MM.1S (cell line): ENCODE measurements at places on chromosomes 3 and 15.

DNA sequence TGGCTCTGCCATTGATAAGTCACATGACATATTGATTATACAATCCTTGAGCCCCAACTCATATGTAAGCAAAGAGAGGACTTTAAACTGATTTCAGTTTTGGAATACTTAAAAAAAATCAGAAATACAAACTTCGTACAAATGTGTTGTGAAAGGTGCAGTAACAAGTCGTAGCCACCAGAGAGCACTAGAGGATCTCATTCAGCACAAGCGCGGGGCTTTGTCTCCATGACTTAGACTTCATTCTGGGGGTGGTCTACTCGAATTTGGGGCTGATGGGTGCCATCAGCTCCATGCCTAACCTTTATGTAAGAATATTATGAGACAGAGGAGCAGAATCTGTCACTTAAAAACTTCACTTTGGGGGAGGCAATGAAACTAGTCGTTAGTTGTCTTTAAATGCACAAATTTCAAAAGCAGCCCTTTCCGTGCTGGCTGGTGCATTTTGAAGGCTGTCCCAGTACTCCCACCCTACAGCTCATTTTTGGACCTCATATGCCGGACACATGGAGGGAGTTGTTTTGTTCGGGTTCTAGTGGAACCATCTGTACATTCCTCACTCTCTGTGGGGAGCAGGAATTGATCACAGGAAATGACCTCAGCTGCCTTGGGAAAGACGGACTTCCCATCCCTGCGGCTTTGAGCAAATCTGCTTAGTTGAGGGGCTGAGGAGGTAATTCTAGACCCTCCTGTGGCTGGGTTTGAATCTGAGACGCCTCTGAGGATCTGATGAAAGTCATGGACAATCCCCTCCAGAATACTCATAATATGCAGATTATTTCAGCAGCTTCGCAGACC is 27.5 kb upstream of the MASP1 start:
- peak; percentile 73 for DNase-seq

- DNase-seq: no peak
Measured at GRCh38 chr3:82957696-82958095, 1196.3 kb upstream of the GBE1 start.

DNA sequence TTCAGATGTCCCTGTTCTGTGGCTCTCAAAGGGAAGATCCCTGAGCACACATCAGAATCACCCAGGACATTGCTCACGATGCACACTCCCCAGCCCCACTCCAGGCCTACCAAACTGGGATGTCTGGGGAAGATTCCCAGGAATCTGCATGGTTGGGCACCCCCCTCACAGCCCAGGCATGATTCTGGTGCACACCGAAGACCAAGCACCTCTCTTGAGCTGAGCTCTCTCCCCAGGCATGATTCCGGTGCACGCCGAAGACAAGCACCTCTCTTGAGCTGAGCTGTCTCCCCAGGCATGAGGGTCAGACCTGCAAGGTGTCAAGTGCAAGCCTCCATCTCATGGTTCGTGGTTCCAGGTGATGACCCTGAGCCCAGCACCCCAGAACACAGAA is 112.2 kb upstream of the MEF2A start:
- no peak for DNase-seq

DNA sequence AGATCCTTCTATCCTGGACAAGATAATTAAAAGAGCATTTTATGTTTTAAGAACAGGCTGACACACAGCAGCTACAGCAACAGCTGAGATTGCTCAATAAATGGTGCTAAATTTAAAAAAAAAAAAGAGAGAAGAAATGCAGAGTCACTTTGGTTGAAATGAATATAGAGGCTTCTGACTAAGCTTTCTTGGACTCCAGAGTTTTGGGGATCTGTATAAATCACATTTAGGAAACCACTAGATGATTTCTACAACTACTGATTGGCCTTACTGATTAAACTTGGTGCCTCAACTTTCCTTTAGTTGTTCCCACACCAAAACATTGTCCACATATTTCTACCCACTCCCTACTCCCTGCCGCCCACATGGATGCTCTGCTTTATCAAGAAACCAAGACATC is 132.9 kb upstream of the ZBTB20 start:
- DNase-seq: no peak

DNA sequence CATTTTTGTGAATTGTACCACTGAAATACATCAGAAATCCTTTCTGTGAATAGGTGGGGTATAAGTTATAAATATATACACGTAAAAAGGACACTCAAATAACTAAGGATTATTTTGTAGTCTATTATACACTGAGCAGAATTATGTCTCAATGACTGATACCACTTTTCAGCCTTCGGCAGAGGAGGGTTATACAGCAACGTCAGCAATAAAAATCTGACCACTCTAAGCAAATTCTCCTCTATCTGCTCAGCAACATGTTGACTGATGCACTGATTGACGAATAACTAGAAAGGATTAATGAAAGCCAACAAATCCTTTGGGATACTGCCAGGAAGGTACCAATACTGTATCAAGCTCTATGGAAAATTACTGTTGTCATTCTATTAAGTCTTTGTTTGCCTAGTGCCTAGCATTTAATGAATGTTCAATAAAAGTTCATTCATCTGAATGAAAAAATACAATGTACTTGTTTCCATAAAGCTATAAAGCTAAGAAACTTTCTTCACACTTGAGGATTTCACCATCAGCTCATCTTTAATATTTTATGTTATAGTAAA is 5.2 kb downstream of the ARPP19 start:
- DNase-seq: no peak

DNA sequence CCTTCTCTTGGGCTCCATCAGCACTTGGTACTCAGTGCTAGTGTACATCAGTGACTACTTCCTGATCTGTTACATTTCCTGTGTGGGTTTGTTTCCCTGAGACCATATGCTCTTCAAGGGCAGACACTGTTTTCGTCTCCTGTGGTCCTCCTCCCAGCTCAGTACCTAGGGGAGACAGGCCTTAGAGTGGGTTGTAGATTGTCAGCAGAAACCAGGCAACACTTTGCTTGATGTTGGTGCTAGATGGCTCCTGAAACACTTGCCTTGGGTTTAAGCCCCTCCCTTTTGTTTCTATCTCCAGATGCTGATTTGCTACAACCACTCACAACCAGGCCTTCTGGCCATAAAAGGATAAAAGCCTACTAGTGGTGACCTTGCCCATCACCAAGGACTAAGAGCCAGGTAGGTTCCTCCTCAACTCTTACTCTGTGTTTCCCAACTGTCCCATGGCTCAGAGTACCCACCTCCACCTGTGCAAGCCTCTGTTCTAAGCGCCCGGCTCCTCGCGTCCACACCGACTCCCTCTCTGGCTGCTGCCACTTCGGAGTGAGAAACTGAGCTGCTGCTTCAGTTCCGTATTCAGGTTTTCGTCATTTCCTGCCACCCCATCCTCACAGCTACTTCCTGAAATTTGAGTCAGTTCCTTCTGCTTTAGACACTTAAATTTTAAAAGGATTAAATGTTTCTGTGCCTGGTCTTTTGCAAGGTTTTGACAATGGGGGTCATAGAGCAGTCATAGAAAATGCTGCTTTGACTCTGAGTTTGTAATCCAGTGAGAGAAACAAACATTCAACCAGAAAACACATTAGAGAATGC is at the start of gene HCLS1:
Gene HCLS1, minus strand, starts transcription at position 548 of the 816 bp plus-strand sequence. CDS start 2,556 bp downstream, outside the sequence.
- DNase-seq: peak; percentile 88

DNA sequence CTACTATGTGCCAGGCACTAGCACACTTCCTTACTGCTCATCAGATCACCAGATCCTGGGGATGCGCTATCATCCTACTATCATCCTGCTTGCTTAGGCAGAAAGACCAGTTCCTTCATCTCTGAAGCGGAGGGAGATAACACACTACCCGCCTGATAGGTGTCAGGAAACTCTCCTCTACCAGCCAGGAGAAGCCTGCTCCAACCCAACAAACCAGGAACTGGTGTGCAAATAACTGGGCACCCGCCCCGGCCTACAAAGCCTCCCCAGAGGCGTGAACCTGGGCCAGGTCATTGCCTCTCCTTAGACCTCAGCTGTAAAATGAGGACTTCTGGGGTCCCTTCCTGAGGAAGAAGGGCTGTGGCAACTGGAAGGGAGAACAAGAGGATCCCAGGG is 61.5 kb downstream of the HOMER2 start:
- DNase-seq: no peak

- no peak for DNase-seq
Measured at GRCh38 chr3:160773722-160774121, 17.7 kb downstream of the PPM1L start.

- no peak for DNase-seq
Measured at GRCh38 chr3:7428206-7428718, 567.3 kb downstream of the GRM7 start.

DNA sequence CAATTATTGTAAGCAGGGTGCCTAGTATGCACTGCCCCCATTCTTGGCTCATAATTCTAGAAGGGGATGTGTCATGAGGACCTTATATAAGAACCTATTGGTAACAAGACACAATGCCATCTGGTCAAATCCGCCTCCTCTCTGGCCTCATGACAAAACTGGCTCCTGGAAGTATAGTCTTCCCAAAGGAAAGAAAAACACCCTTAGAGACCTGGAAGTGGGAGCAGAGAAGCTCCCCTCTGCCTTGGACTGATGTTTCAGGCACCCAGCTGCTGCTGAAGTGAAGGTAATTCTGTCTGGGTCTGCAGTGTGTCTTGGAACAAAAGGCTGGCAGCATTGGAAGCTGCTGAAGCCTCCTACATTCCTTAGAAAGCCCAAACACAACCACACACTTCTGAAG is 107.2 kb upstream of the CLSTN2 start:
- no peak for DNase-seq

- no peak for DNase-seq
Measured at GRCh38 chr3:134797057-134797740, 2.1 kb downstream of the EPHB1 start.

DNA sequence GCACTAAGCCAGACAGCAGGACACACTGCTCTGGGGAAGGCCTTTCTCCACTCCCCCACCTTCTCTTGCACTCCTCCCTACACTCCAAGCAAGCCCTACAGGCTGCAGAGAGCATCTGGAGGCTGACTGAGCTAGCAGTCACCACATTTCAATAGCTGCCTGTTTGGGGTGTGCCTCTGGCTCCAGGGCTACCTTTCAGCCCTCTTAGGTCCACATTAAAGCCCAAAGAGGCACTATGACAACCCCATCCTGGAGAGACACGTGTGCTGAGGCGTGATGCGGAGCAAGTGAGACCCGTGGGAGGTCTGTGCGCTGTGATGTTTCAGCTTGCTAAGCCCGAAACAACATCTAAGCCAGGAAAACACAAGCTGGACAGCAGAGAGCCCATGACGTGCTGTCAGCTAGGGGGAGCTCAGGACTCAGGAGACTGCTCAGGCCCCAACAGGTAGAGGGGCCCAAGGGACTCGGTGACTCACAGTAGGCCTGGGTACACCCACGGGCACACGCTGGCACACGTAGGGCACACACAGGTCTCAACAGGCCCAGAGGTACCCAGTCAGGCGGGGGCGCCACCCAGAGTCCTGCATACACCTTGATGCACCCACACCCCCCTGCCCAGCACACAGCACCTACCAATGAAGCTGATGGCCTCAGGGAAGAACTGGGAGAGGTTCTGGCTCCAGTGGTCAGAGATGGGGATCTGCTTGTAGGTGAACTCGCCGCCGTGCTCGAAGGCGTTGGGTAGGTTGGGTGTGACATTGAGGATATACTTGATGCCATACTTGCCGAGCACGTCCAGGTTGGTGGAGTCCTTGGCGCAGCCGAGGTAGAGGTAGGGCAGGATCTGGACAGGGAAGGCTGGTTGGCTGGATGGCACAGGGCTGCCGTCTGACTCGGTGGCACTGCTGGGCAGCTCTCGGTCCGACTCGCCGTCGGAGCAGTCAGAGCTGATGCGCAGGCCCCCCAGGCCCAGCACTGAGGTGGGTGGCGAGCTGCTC is 2.8 kb downstream of the DUSP7 start:
- DNase-seq: no peak

- no peak for DNase-seq
Measured at GRCh38 chr15:68983961-68984481, 30.5 kb upstream of the NOX5 start.

DNA sequence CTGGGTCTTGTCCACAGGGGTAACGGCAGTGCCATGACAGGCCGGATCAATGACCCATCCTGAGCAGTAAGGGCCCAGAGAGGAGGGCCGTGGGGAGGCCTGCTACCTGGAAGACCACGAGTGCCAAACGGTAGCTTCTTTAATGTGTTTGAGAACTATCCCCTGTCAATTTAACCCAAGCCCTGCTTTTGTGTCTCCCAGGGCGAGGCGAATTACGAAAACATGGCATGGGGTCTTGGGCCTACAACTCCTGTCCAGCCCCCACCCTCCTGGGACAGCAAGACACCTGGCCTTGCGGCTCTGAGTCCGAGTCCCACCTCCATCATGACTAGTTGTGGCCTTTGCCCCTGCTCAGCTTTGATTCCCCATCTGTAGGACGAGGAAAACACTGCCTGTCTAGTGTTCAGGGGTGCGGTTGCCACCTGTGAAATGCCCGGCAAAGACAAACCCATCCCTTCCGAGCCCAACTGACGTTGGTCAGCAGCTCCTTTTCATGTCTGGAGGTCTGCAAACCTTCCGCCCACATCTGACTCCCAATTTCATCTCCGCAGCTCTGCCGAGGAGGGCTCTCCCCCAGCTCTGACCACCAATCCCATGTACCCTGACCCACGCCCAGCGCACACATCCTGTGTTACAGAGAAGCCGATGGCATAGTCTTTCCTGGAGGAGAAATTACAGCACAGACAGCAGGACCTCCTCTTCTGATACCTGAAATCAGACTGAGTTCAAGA is 28.9 kb upstream of the SNRPA1 start:
- DNase-seq: no peak

- no peak for DNase-seq
Measured at GRCh38 chr3:111616417-111617105, 21.4 kb upstream of the ZBED2 start.

GRCh38 chr3:123092243-123092642 is 25.4 kb downstream of the PDIA5 start:
- no peak for DNase-seq
